HFFc6 (cell line): ENCODE measurements at places on chromosomes 7 and 10. TPM values are rescaled to one million over a fixed set of nuclear protein-coding genes. Genes with fewer than 3 reads are reported as not detected.
A peak's percentile ranks its signal among the peaks of the same experiment; 100 is the strongest.

Gene MLXIPL
- not detected in 2 replicates for total RNA-seq

- DNase-seq: peak; percentile 59
These were observed 10.2 kb upstream of the SLC25A28 start for GRCh38 chr10:99630433-99630832.

Gene ACSM6
- total RNA-seq: not detected in 2 replicates

DNA sequence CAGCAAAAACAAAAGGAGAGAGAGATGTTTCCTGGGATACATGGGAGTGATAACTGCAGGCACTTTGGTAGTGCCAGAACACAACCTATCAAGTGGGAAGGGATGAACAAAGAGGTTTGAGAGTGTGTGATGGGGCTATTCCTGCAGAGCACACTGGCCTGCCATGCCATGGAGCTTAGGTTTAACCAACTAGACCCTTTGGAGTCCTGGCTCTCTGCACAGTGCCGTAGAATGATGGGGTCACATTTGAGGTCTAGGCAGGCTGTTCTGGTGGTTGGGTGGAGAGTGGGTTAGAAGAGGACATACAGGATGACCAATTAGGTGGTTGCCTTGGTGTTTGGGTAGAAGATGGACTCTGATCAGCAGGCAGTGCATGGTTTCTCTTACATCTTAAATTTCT, 101.9 kb upstream of the HABP2 start:
- DNase-seq: no peak

DNA sequence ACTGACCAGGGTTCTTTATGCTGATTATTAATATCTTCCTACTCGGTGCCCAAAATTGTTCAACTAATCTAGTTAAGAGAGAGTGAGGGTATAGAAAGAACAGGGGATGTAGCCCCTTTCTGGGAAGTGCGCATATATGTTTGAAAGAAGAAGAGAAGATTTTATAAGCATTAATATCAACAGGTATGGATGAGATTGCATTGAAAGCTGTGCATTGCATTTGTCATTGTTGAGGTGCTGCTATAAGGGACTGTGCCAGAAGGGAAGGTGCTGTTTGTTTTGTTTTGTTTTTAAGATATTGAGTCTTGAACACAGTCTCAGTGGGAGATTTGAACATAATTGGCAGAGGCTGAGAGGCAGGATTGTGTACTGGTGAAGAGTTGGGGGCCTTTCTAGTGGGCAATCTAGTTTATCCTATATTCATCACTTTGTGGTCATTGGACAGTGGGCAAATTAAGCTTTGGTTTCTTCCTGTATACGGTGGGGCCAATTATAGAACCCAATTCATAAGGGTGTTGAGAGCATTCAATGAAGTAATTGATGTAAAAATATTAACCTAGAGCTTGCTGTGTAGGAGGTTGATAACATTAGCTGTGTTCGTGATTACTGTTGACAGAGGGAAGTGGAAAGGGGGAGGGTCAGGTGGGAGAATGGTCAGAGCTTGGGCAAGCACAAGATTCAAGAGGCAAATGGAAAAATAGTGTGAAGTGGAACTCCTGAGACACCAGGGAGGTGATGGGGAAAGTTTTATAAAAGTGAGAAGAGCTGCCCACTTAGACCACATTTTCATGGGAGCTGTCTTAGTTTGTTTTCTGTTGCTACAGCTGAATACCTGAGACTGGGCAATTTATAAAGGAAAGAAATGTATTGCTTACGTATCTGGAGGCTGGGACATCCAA, 19.9 kb upstream of the PCGF5 start:
- DNase-seq: no peak

GRCh38 chr7:3408814-3409595, 108.0 kb downstream of the SDK1 start:
- DNase-seq: no peak

DNA sequence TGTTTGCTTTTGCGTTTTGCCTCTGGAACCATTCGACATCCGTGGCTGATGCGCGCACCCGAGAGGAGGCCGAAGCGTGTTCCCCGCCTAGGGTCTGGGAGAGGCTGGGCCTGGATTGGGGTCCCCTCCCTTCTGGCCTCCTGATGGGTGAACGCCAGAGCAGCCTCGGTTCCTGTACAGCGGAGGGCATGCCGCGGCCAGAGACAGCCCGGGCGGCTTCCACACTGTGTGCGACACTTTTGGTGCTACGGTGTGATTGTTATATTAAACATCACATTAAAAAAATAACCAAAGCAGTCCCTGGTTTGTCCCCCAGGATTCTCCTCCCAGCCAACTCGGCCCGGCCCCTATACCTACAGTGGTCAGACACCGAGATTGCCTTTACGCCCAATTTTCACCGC, 3.7 kb upstream of the HOXA7 start:
- no peak for DNase-seq

DNA sequence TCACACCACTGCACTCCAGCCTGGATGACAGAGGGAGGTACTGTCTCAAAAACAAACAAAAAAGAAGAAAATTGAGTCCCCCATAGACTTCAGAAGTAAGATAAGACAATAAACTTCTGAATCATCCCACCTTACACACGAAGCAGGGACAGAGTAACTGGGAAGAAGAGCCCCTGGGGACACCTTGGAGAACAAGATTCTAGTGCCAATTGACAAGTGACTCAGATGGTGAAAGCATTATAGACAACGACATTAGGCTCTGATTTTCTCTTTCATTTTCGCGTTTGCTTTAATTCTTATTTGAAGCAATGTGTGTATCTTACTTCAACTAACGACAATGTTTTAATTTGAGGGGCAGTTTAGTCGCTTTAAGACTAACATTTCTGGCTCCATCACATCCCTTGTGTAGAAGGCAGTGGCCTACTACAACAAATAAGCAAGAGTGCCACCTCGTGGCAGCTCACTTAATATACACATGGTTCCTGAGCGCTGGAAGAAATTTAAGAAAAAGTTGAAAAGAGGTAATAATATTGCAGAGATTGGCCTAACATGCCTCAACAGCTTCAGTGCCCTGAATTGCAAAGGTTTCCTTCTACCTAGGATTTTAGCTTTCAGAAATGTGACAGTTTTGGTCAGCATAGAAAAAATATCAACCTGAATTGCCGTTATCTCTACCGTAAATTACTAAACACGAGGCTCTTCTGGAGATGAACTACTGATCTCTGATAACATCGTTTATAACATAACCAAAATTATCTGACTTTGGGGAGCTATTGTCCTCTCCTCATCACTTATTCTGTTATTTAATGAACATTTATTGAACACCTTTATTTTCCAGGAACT, 36.7 kb downstream of the ASNS start:
- DNase-seq: peak; percentile 64

Gene GNGT1
- not detected in 3 replicates for total RNA-seq

DNA sequence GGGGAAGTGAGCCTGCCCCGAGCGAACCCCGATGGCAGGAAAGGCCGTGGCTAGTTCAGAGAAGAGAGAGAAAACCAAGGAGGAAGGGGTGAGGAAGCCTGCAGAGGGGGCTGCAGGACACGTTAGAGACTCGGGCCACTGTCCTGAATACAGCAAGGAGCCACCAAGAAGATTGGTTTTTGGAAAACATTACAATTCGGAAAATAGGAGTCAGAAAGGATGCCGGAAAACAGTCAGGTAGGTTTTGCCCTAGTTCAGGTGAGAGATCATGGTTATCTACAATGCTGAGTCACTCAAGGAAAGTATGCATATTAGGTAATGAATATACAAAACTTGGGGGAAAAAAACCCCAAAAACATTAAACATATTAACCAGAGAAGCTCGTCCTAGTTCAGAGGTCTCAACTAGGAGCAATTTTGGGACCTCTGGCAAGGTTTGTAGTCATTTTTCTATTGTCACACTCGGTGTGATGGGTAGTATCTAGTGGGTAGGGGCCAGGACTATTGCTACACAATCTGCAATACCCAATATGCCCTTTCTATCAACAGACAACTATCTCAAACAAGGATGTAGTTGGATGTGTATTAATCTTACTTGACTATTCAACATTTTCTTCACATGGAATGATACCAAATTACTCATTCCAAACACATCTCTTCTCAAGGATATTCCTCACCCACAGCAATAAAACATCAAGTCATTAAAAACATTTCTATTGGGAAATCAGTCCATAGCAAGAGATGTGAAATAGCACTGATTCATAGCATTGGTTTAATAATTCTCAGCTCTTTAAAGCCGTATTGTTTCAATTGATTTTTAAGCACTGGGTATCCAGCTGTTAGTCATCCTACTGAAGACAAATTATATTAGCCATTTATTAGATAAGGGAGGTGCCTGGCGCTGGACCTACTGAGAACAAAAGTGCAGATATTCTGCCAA, 74.4 kb upstream of the RSU1 start:
- DNase-seq: peak; percentile 92
